ENCODE measurements at places on chromosomes 1 and 21.

DNA sequence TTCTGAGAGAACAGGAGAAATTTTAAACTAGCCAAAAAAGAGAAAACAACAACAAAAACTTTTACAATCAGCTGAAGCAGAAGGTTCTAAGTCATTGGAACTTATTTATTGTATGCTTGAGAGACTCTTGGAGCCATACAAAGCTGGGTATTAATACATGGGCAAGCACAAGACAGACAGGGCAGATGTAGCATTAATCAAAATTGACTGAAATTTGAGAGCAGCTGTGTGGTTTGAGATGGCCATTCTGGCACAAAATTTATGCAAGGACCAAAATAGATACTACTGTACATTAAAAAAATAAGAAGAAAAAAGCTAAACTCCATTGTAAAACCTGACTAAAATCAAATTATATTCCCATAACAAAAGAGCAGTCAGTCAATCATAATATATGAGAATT is 892.5 kb downstream of the PLA2G4A start:
- DNase-seq: no peak

GRCh38 chr21:18529254-18529653 is 125.7 kb upstream of the TMPRSS15 start:
- no peak for DNase-seq

- DNase-seq: no peak
These were observed 242.0 kb downstream of the GRIK3 start for GRCh38 chr1:36792292-36792691.

DNA sequence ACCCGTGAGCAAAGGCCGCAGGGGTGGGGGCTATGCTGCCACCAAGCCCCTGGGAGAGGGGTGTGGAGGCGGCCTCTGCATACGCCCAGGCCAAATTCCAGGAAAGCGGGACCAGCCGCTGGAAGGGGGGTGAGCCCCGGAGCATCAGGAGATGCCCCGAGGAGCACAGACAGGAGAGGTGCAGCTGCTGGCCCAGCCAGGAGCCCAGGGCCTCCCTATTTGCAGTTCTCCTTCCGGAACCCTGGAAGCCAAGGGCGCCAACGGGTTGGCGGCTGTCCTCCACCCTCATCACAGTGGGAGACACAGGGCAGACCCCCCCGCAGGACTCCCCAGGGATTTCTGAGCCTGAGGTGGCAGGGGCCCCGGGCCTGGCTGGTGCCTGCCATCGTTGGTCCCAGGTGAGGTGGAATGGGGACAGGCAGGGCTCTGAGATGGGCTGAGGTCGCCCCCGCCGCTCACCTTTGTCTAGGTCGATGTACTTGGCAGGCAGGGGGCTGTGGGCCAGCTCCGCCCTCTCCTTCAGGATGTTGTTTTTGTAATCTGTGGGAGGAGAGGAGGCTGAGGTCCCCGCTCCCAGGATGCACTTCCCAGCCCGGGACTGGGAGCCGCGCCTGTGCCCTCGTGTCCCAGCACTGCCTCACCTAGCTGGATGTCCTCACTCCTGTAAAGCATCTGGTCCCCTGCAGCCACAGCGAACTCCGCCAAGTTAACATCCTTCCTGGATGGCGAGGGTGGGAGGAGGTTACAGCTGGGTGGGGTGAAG is 4.4 kb upstream of the DVL1 start:
- DNase-seq: peak; percentile 80

- DNase-seq: no peak
These were observed 2.5 kb downstream of the PDZK1IP1 start for GRCh38 chr1:47187231-47187925.

Data from mesendoderm (in vitro differentiated cells).